ENCODE measurements at places on chromosomes 5 and 9.

- no peak for DNase-seq
These were observed 23.3 kb downstream of the SGCD start for GRCh38 chr5:156350256-156350655.

DNA sequence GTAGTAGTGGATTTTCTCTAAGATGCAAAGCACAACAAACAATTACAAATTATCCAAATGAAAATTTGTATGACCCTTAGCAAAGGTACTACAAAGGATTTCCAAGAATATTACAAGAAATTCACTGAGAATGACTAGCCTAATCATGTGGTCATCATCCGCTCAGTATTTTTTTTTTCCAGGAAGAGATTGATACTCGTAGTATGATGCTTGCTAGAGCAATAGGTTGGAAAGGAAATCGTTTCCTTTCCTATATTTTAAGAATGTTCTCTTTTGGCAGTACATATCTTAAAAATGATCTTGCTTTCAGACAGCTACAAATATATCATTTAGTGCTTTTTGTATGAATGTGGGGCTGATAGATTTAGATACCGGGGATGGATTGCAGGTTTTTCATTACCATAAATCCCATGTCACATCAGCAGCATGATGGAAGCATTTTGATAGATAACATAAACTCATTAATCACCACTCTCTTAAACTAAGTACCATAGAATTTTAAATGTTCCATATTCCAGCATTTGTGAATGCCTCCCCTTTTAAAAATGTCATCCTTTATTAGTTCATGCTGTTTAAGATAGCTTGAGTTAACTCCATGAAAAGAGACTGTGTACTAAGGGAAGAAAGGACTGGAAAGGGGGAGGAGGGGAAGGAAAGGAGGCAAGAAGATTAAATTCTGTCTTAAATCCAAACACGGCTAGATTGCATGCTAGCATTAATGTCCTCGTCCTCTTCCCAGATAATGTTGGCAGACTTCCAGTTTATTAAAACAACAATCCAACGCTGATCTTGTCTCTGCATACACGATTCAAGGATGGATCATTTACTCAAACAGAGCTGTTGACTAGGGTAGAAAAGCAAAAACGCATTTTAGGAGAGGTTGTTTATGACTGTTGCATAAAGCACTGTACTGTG is 311.7 kb upstream of the ZNF608 start:
- DNase-seq, result no peak

- DNase-seq, result no peak
These were observed 52.2 kb upstream of the SPINK5 start for GRCh38 chr5:148011398-148012137.

DNA sequence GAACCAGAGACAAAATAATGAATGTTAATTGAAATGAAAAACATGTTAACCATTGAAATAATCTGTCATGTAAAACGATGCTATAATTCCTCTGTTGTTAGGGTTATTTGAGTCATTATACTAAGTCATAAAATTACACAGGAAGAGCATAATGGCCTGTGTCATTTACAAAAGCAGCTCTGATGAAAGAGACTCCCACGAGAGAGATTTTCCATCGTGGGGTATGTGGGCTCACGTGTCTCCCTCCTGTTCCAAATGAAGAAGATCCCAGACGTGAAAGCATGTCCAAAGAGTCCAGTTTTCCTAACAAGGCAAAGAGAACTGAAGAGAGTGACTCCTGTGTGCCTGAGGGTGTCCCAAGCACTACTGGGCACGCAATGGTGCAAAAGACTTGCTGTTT is 379.8 kb downstream of the SPOCK1 start:
- no peak for DNase-seq

GRCh38 chr5:108735790-108736189 is 11.9 kb upstream of the FER start:
- DNase-seq, result no peak

GRCh38 chr9:128554155-128554862 is 1.9 kb downstream of the SPTAN1 start:
- no peak for DNase-seq

DNA sequence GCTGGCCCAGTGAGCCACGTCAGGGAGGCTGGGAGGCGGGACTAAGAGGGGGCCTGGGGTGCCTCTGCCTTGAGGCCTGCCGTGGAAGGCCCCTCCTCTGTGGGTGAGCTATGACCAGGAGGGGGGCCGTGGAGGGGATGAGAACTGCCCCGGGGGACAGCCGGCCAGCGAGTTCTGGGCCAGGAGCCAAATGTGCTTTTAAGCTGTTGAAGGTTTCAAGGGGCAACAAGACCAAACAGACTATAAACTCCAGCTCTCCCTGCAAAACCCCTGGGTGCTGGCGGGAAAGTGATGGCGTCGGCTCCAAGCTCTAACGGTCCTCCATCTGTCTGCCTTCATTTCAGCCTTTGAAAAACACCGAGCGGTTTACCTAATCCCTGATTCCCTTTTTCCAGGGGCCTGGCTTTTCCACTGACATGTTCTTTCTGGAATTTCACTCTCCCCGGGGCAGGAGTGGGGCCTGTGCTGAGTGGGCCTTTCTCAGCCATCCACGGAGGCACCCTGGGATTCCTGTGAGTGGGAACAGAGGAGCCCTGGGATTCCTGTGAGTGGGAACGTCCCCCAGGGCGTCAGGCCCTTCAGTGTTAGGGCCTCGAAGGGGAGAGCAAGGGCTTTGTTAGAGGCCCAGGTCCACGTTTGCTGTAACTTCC is 65.6 kb downstream of the COL5A1 start:
- no peak for DNase-seq

GRCh38 chr5:141965071-141965470 is 3.8 kb upstream of the RNF14 start:
- DNase-seq, result no peak

DNA sequence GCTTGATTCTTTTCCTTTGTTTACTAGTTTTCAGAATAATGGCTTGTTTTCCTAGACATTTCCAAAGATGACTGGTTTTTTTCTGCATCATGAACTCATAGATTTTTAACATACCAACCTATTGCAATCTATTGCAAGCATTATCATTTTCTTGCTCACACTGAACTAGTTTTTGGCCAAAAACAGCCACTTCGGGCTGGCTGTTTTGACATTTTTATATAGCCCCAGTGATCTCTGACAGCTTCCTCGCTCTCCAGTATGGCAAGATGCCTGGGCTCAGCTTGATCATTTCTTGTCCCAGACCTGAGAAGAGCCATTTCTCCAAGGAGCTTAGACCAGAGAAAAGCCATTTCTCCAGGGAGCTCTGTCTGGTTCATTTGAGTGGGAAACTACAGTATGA is 94.3 kb upstream of the MAMDC2 start:
- no peak for DNase-seq

- no peak for DNase-seq
These were observed 113.2 kb upstream of the RANBP3L start for GRCh38 chr5:36414869-36415282.

GRCh38 chr5:67115246-67115645 is 81.4 kb downstream of the CD180 start:
- DNase-seq, result no peak

DNA sequence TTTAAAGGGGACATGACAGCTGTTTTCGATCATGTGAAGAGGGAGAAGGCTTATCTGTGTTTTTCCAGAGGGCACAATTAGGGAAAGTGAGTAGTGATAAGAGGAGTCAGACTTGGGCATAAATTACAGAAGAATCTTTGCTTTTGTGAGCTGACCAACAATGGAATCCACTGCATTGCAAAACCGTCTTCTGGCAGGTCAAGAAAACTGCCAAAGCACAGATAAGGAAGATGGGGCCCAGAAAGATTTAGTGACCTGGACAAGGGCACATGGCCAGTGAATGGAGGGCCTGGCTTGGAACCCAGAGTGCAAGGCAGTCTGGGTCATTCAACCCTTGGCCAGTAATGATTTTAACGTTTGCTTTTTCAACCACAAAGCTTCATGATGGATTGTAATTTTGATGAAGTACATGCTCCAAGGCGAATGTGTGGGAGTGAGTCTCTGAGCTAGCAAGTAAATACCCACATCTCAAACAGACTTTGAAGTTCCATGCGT is 153.2 kb upstream of the MAST4 start:
- no peak for DNase-seq

DNA sequence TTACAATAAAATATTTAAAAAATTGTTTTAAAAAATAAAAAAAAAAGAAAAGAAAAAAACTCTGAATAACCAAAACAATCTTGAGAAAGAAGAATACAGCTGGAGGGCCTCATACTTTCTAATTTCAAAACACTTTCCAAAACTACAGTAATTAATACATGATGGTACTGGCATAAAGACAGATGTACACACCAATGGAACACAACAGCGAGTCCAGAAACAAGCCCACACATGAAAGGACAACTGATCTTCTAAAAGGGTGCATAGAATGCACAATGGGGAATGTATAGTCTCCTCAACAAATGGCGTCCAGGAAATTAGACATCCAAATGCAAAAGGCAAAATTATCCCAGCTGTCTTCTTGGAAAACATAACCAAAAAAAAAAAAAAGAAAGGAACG is 99.6 kb downstream of the LURAP1L start:
- DNase-seq, result no peak

DNA sequence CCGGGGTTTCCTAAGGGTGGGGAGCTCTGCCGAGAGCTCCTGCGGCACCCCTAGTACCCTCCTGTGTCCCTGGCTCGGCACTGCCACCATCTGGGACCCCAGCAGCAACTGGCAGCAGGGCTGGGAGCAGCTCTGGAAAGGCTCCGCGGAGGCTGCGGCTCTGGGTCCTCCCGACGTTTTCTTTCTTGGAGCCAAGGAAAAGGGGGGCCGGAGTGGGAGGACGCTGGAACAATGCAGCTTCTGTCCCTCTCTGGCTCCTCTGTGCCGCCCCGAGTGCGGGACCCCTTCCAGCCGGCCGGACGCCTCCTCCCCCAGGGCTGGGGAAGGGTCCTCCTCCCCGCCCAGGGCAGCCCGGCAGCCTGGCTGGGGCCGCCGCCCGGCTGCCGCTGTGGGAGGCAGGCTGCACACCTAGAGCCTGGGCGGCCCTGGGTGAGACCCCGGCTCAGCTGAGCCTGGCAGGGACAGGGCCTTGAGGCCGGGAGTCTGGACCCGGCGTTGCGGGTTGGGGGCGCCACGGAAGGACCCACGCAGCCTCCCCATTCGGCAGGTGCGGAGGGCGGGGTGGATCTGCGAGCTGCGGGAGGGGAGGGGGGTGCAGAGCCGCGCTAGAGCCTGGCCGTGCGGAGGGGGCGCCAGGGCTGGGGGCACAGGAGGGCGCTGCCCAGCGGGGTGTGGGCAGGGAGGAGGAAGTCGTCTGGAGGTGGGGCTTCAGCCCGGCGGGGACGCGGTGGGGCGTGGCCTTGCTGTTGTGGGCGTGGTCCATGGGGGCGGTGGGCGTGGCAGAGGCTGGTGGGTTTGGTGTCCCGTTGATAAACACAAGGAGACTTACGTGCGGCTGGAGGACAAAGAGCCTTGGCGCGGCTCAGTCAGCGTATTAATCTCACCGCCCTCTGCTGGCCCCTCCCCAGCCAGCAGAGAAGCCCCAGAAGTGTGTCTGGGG is 15.1 kb downstream of the GPSM1 start:
- DNase-seq, result no peak

DNA sequence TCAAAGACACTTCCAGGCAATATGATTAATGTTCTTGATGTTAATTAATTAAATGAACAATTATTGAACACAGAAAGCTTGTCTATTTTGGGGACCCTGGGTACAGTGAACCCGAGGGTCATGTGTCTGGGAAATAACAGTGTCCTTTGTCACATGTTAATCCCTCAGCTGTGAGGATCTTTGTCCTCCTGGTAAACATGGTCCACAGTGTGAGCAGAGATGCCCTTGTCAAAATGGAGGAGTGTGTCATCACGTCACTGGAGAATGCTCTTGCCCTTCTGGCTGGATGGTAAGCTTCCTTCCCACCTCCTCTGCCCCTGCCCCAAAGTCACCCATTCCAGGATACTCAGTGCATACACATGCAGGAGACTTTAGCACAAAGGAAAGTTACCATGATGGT is 107.9 kb downstream of the MEGF10 start:
- no peak for DNase-seq

DNA sequence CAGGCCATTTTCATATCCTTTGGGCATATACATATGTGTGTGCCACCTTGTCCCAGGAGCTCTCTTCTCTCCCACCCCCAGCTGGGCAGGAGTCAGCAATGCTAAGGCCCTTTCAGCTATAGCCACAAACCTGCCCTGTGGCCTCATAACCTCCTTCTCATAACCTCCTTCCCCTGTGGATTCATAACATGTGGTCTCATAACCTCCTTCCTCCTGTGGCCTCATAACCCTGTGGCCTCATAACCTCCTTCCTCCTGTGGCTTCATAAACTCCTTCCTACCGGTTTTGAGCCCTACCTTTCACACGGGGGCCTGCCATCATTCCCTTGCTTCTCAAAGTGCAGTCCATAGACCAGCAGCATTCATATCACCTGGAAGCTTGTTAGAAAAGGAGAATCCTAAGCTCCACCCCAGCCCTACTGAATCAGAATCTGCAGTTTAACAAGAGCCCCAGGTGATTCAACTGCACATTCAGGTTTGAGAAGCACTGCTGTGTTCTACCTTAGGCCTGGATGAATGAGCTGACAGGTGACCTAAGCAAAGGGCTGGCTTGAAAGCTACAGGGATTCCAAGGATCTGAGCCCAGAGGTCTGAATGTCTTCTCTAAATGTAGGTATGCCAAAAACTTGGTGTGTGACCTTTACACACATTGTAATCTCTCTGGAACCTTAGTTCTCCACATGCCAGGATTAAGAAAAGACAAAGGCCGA is 41.9 kb upstream of the PLPP6 start:
- DNase-seq, result no peak

- no peak for DNase-seq
These were observed 1068.5 kb upstream of the CDH10 start for GRCh38 chr5:25713259-25713658.

- no peak for DNase-seq
These were observed 76.4 kb upstream of the RARS1 start for GRCh38 chr5:168409591-168410458.

DNA sequence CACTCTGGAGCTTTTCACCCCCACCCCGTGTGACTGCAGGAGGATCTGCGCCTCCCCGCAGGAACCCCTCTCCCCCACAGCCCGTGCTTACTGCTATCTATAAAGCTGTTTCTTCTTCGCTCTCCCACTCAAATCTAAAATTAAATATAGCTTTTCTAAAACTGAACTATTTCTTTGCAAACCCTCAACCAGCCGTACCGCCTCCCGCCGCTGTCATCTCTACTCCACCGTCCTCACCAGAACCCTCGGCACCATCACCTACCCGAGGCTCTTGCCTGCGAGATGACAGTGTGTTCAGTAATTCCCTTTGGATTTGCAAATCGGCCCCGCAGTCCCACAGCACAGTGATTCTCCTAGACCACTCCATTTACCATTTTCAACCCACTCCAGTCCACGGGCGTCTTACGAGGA is 13.6 kb downstream of the LPCAT1 start:
- DNase-seq, result no peak

GRCh38 chr9:87116492-87116891 is 169.2 kb upstream of the GAS1 start:
- no peak for DNase-seq

GRCh38 chr9:89874351-89875321 is 269.8 kb downstream of the GADD45G start:
- DNase-seq, result no peak

Data from SIG-M5 (cell line).